ENCODE measurements at places on chromosomes 5 and 9.

DNA sequence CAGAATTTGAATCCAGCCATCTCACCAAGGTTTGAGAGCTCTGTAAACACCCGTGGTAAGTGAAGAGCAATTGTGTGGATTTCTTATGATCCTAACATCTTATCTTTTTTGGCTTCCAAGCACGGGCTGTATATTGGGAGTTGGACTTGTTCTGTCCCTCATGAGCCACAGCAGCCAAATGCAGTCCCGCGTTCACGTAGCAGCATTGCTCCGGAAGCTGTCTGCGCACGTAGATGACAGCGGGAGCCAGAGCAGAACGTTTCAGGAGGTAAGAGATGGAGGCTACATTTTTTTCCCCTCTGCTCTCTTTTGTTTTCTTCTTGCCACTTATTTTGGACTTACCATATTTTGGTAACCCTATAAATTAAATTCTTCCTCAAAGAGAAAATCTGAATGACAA lies 86.9 kb downstream of the HACD4 start:
- no peak for DNase-seq

DNA sequence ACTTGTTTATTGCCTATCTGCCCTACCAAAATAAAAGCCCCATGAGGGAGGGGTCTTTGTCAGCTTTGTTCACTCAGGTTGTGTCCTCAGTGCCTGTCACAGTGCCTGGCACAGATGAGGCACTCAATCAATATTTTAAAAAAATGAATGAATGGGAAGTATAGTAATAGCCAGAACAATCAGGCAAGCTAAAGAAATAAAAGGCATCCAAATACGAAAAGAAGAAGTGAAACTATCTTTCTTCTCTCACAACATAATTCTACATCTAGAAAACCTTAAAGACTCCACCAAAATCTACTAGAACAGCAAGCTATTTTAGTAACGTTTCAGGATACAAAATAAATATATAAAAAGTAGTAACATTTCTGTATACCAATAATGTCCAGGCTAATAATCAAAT lies 37.8 kb upstream of the C5orf63 start:
- no peak for DNase-seq

DNA sequence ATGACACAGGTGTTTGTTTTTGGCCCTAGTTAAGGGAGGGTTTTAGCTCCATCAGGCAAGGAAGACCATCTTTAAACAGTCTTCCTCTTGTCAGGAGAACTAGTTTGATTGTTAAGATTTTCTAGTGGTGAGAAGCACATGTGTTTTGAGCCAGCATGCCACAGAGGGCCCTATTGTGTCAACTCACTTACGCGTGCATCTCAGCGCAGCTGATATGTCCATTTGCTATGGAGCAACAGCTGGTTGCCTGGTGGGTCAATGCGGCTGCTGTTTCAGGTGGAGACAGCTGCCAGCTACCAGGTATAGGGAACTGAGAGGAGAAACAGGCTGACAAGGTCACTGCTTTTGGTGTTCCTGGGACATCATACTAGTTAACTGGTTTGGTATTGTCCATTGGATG lies 100.5 kb upstream of the PRRC1 start:
- no peak for DNase-seq

DNA sequence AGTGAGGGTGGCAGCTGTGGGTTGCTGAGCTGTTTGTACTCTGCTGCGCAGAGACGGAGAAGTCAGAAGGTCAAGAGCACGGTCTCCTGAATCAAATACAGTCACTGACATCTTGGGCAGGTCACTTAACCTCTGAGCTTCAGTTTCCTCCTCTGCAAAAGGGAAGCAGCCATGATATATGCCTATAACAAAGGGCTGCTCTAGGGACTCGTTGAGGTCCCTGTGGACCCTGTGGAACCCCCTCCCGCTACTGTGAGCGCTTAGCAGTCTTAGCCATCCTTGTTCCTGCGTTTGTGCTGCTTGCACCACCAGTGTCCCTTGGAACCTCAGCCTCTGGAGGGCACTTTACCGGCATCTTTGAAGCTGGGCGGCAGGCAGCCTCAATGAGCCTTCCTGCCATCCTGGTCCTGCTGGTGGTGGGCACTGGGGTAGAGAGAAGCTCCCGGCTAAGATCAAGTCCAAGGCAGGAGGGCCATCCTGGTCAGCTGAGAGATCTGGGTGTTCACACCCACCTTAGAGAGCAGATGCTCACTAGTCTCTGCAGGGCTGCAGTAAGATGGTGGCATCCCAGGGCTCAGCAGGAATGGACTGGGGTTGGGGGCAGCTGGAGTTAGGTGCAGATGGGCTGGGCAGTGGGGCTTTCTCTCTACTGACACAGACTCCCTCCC lies 8.7 kb downstream of the JADE2 start:
- DNase-seq, result no peak

GRCh38 chr5:177064500-177065277 lies 22.0 kb upstream of the FGFR4 start:
- no peak for DNase-seq

- peak; percentile 6 for DNase-seq
These were observed 181.3 kb downstream of the SNCAIP start for GRCh38 chr5:122493091-122494021.

- DNase-seq, result no peak
These were observed 280.1 kb downstream of the CDH10 start for GRCh38 chr5:24364711-24365110.

DNA sequence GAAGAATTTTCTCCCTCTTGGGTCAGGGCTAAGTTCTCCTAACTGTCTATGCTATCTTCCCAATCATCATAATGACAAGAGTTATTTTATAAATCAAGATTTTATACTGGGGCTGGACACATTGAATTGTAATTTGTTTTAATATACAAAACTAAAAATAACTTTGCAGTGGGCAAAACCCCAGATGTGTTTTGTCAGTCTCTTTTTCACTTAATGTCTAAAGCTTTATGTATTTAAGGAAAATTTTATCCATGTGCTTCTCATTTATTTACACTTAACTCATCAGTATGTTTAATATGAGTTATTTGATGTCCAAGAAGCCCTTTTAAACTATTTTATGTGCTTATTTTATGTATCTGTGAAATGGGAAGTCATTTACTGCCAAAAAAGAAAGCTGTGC lies 362.8 kb upstream of the ADAMTSL1 start:
- DNase-seq, result no peak

- DNase-seq, result no peak
These were observed 7.3 kb downstream of the PPP3R2 start for GRCh38 chr9:101587332-101588043.

DNA sequence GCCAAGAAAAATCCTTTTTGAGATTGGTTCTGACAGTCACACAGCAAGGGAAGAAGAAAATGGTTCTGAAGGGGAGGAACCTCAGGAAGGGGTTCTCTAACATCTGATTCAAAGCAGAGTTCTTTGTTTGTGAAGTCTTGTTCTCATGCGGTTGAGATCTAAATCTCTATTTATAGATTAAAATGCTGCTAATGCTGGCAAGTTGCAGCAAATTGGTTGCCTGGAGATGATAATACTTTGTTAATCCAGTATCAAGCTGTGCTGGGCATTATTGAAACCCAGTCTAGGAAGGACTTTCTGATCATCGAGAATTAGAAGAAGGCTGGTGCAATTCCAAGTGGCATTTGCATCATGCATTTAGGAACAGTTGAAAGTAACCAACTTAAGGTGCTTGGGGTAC lies 34.0 kb upstream of the SLC28A3 start:
- DNase-seq, result no peak

- DNase-seq, result no peak
These were observed 1408.4 kb upstream of the WWC1 start for GRCh38 chr5:166883016-166883415.
